ENCODE measurements at places on chromosomes 16 and 17.
A peak's percentile ranks its signal among the peaks of the same experiment; 100 is the strongest.

DNA sequence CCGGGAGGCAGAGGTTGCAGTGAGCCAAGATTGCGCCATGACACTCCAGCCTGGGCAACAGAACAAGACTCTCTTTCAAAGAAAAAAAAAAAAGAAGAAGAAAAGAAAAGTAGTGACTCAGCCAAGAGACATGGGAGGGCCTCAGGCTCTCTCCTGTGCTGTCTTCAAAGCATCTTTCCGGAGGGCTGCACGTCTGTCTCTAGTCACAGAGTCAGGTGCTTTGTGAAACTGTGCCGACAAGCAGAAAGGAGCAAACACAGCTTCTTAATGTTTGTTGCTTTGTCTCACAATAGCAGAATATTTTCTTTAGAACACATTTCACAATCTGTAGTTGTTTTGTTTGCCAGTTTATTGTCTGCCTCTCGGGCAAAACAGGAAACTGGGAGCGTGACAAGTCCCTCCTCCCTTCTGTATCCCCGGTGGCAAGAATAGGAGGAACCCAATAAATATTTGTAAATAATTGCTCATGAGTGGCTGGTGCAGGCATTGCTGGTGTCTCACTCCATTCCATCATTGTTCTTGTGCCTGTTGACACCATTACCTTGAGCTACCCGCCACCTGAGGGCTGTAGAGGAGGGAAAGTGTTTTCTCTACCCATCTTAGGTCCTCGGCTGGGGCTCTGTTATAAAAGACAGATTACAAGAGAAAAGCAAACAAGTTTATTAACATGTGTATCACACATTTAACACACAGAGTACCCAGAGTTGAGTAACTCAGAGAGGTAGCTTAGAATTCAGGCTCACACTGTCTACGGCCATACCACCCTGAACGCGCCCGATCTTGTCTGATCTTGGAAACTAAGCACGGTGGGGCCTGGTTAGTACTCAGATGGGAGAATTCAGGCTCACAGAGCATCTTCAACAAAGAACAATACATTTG, 5.5 kb downstream of the GAST start:
- DNase-seq: no peak

DNA sequence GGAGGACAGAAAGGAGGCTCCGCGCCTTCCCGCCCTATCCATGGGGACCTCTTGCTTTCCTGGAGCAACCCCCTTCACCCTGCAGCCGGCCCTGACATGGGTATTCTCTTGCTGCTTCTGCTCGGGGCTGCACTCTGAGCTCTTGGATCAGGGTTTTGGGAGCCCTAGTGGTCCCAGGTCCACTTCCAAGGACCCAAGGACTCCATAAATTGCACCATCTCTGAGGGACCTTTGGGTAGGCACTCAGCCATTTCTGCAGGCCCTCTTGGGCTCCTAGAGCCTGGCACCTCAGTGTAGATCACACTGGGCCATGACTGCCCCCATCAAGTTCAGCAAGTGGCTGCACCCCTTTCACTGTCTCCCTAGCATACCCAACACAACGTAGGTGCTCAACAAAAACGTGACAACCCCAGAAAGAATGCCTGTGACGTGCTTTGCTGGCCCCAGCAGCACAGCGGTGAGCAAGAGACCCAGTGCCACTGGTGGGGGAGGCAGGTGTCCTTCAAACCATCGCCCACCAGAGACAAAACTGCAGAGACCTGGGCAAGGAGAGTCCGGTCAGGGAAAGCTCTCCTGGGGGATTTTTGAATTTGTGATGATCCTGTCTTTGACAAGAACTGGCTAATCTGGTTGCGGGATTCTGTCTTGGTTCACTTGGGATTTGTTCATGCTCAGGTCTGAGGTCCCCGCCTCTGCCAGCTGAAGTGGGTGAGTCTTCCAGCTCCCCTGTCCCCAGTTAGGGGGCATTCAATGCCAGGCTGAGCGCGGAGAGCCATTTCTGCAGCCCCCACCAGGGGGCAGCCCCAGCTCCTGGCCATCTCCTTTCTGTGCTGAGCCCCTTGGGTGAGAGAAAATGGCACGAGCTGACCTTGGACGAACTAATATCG, 2.5 kb upstream of the RAB11FIP4 start:
- DNase-seq: peak; percentile 23

DNA sequence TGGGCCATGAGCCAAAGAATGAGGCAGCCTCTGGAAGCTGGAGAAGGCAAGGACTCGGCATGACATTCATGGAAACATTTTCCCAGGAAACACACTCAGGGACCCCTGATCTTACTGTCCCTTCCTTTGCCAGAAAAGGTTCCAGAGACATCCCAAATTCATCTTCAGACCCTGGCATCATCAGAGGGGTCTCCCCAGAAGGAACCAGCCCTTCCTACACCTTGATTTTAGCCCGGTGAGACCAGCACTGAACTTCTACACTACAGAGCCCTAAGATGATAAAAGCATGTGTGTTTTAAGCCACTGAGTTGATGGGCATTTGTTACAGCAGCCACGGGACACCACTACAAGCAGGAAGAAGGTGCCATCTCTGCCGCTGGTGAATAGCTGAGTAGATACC, 262.3 kb downstream of the C16orf95 start:
- no peak for DNase-seq

DNA sequence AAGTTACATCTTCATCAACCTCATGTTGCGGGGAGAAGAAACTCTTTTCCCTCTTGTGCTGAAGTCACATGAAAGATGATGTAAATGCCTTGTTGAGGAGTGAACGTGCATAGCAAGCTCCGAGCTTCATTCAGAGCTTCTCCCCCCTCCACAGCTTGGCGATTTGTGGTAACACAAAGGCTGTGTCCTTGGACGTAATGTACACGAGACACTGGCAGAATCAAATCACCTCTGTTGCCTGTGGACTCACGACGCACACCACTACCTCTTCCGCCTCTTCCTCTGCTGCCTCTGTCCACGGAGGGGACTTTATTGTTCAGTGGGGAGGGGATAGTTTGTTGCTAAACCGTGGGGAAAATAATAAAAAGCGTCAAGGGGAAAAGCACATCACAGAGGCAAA, 54.9 kb upstream of the CHMP6 start:
- no peak for DNase-seq

- DNase-seq: no peak
Observed at GRCh38 chr16:2610781-2611498, 71.4 kb upstream of the KCTD5 start.

DNA sequence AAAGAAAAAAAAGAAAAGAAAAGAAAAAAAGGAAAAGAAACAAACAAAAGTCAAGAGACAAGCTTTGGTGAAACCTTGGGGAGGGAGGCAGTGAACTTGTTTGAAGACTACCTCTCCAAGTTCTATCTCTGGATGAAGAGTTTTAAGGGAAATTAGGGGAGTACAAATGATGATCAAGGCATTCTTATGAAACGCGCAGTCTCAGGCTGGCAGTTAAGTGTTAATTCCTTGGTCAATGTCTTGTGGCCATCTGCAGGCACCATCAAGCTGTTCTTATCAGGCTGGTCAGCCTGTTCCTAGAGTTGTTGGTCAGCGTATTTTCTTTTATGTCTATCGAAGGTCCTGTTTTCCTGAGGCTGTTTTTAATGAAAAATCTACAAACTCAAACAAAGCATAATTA, 8.2 kb upstream of the DRG2 start:
- no peak for DNase-seq

DNA sequence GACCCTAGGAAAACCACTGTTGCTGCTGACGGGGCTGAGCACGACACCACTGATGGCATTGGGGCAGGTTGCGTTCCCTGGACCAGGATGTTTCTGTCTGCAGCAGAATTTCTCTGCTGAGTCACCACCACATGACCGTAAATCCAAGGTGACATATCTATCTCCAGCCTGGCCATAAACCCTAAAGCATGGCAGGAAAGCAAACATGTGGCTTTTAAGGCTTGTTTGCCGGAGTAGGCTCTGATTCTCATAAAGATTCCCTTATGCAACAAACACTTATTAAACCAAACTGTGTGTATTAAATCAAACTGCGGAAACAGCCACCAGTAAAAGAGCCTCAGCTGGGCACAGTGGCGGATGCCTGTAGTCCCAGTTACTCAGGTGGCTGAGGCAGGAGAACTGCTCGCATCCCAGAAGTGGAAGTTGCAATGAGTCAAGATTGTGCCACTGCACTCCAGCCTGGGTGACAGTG, 17.3 kb downstream of the MPHOSPH6 start:
- no peak for DNase-seq

- DNase-seq: peak; percentile 92
Observed at GRCh38 chr17:80265205-80266068, 4.8 kb downstream of the RNF213 start.

DNA sequence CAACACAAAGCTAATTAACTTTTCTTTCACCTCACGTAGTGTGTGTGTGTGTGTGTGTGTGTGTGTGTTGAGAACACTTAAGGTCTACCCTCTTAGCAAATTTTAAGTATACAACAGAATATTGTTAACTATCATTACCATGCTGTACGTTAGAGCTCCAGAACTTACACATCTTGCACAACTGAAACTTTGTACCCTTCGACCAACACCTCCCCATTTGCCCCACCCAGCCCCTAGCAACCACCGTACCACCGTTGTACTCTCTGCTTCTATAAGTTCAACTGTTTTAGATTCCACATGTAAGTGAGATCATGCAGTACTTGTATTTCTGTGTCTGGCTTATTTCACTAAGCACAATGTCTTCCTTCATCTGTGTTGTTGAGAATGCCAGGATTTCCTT, 28.1 kb upstream of the MLYCD start:
- no peak for DNase-seq

GRCh38 chr17:83067071-83067717, 12.2 kb upstream of the METRNL start:
- DNase-seq: no peak

GRCh38 chr17:28239271-28239624, 79.8 kb upstream of the TMEM97 start:
- no peak for DNase-seq

GRCh38 chr16:81136390-81137335, 40.5 kb upstream of the GCSH start:
- DNase-seq: no peak

- DNase-seq: no peak
Observed at GRCh38 chr17:70787721-70788300, 618.5 kb downstream of the KCNJ2 start.

- peak; percentile 35 for DNase-seq
Observed at GRCh38 chr17:1491443-1492248, 840 bp downstream of the MYO1C start.

- no peak for DNase-seq
Observed at GRCh38 chr16:21283521-21284289, 5.6 kb upstream of the CRYM start.
